GM19239 (cell line): ENCODE measurements at places on chromosomes 1 and 21.

GRCh38 chr1:27868556-27868931 lies 3.8 kb upstream of the THEMIS2 start:
- no peak for DNase-seq

- DNase-seq, result no peak
Measured at GRCh38 chr1:59018860-59019259, 235.0 kb upstream of the JUN start.

- DNase-seq, result no peak
Measured at GRCh38 chr1:63921802-63922201, 148.0 kb downstream of the ROR1 start.

DNA sequence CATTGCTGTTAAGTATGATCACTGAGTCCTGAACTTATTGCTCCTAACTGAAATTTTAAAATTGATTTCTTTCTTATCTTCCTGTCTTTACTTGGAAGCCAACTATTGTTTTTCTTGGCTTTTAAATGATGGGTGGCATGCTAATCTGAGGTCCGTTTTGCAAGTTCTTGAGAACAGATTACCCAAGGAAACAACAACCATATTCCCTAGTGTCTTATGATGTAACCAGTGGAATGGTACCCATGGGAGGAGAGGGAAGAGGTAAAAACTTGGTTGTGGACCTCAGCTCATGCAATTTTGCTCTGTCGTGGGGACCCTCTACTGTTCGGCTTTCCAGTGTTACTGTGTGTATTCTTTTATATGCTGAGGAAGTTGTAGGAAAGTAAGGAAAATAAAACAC lies 454.8 kb upstream of the ADAMTS5 start:
- no peak for DNase-seq

- DNase-seq, result no peak
Measured at GRCh38 chr1:170133766-170134495, 11.8 kb upstream of the NTMT2 start.

DNA sequence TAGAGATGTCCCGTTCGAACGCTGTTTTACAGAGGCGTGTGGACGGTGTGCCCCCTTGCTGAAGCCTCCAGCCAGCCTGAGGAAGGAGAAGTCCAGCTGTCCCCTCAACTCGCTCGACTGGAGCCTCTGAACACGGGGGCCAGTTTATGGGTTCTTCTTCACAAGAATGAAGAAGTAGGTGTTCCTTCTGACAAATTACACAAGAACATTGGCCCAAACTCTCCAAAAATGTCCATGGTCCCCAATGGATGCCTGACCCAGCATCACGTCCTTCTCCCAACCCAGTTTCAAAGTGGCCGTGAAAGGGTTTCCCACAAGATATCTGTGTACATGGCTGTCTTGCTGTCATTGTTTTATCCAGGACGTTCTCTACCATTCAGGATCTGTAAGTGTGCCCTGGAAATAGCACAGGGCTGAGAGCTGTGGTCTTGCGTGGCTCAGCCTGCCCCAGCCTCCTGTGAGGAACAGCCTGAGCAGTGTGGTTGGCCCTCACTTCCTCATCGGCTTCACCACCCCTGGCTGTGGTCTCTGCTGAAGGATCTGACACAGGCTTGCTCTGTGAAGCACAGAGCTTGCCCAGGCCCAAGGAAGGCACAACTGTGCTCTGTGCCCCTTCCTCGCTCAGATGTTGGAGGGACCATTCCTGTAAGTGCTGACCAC lies 1.0 kb upstream of the S100B start:
- peak; percentile 46 for DNase-seq

DNA sequence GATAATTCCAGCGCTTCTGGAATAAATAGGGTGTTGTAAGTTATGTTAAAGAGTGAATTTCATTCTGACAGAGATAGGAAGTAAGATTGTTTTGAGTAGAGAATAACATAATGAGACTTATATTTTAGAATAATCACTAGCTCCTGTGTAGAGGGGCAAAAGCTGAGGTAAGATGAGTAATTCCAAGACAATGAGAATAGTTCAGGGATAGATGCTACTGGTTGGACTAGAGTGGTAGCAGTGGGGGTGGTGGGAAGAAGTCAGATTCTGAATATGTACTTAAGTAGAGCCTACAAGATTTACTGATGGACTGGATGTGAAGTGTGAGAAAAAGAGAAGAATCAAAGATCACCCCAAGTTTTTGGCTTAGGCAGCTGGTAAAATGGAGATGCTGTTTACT lies 23.3 kb upstream of the MOV10 start:
- no peak for DNase-seq

DNA sequence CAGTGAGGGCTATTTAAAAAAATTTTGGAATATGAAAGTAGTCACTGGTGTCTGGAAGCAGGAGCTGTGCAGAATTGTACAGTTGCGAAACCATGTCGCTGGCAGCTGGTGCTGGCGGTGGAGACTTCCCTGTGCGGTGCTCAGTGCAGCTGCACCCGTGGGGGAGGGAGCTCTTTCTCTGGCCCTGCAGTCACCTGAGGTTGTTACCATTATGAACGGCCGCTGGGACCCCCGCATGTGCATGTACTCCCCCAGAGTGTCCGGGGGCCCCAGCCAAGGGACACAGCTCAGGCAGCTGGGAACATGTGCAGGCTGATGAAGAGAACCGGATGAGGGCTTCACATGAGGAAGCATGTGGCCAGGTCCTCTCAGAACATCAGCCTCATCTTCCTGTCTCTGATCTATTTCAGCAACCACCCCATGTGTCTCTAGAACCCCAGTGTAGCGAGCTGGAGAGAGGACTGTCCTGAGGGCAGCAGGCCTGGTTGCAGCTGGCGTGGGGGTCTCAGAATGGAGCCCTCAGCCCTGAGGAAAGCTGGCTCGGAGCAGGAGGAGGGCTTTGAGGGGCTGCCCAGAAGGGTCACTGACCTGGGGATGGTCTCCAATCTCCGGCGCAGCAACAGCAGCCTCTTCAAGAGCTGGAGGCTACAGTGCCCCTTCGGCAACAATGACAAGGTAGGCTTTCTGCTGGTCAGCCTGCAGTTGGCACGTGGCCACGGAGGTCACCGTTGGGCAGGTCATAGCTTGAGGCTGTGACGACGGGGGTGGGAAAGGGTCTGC lies at the start of gene TRPM2:
TSS of gene TRPM2 (plus strand) at position 431 of the 780 bp plus-strand sequence. CDS start at position 511, 80 bp downstream.
- peak; percentile 71 for DNase-seq

DNA sequence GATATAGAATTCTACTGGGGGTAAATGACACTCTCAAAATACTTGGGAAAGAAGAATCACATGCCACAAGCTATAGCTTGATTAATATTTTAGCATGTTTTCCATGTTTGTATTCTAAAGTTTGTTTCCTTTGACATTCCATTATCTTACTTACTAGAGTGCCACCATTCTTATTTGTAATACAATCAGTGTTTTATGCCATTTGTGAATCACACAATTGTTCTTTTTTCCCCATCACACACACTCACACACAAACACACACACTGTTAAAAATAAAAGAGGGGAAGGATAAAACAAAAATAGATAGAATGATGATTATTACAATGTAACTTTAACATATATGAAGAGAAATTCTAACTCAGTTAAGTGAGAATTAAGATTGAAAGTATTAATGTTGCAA lies 16.0 kb upstream of the TEKT2 start:
- DNase-seq, result no peak

GRCh38 chr1:11804666-11805421 lies 920 bp downstream of the MTHFR start:
- no peak for DNase-seq

DNA sequence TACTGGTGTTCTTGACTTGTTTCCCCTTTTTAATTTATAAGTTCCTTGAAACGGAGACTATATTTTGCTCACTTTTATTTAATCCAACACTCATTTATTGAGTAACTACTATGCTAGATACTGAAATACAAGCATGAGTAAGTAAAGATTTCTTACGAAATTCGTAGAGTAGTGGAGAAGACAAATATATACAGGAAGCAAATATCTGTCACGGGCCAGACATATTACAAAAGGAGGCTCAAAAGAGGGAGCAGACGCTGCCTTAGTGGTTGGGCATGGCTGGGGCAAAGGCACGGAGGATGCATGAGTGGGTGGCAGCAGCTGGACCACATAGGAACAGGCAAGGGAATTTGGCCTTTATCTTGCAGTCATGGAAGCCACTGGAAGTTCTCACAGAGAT lies 6.8 kb downstream of the NCF2 start:
- no peak for DNase-seq

DNA sequence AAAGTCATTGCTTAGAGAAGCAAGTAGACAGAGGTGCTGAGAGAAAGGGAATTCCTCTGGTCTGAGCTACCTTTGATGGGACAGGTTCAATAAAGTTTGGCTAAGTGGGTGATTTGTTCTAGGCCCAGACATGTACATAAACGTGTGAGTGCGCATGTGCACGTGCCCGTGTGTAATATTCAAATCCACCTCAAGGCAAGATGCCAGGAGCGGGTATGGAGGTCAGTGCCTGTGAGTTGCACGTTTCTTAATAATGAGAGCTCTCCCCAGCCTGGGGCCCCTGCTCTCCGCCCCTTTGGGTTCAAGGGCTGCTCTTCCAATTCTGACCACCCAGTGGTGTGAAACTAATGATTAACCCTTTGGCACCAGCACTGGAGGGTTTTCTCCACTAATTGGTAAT lies 53.8 kb upstream of the LMO4 start:
- no peak for DNase-seq

GRCh38 chr1:225700164-225700821 lies 47.4 kb upstream of the ENAH start:
- DNase-seq, result no peak

- DNase-seq, result no peak
Measured at GRCh38 chr1:182210417-182210816, 148.9 kb upstream of the ZNF648 start.

GRCh38 chr1:167671727-167672511 lies 41.9 kb downstream of the RCSD1 start:
- DNase-seq, result no peak
